ENCODE measurements at places on chromosomes 1 and 21.
A peak's percentile ranks its signal among the peaks of the same experiment; 100 is the strongest.

DNA sequence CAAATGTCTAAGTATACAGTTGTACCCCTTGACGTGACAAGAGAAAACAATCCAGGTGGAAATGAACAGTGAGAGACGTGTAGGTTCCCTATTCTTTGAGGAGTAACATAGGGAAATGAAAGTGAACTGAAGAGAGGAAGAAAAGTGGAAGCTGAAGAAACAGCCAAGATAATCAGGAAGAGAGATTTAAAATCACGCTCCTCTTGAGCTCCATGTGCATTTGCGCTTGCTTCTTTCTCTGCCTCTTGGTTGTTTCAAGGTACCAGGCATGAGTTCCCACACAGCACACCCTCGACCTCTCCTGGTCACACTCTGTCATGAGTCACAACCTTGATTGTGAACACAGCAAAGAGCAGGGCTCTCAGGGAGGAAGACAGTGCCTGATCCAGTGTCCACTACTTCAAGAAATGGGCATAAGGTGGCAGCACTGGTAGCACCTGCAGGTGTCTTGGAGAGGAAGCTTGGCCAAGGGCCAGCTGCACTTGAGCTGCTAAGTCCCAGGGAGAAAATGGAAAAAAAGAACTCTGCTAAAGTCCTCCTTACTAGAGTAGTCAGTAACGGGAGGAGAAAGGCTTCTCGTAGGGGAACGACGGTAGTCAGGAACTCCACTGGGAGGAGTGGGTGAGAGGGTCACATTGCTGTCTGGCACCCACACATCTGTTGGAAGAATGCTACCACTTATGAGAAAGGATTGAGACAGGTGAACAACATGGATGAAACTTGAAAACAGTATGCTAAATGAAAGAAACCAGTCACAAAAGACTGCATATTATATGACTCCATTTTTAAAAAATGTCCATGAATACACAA, 18.3 kb upstream of the ARID1A start:
- DNase-seq = peak; percentile 63

DNA sequence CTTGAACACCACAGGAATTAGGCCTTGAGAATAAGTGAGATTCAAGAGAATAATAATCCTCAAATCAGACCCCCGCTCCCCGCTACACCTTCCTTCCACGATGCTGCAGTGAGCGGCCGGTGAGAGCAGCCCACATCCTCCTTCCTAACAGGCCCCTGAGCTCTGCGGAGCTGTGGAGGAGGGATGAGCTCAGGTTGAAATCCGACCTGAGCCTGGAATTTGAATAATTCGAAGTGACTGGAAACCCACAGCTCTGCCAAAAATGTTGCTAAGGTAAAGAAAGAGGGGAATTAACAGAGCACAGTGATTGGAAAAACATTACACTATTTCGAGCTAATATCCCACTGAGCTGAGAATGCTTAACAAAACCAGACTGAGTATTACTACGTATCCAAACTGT, 90.0 kb downstream of the URB2 start:
- no peak for DNase-seq

- DNase-seq = no peak
Observed at GRCh38 chr1:44999232-44999631, 11.9 kb downstream of the HECTD3 start.

- no peak for DNase-seq
Observed at GRCh38 chr21:37165586-37165985, 92.5 kb downstream of the TTC3 start.

- DNase-seq = no peak
Observed at GRCh38 chr1:208841436-208841835, 597.3 kb upstream of the PLXNA2 start.

All from NCI-H510A (cell line).